ENCODE measurements at places on chromosomes 13 and 19.

- DNase-seq: no peak
Observed at GRCh38 chr13:26340807-26341206, 86.9 kb downstream of the CDK8 start.

- no peak for DNase-seq
Observed at GRCh38 chr13:19153782-19154450, 27.7 kb downstream of the TUBA3C start.

DNA sequence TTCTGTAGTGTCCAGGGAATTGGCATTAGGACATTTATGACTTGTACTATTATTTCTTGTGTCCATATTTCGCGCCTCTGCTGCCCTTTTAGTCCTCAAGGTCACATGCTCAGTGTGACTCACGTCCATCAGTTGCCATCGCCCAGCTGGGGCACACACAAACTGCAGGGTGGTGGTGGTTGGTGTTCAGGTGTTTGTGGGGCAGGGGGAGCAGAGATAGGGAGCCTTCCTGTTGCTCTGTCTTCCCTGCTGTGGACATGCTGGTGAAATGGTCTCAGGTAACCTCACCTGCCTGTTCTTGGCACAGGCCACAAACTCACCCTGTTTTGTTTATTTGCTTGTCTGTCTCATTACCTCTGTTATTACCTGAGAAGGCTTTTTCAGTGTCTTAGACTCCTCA is 22.4 kb downstream of the PRR12 start:
- DNase-seq: no peak

DNA sequence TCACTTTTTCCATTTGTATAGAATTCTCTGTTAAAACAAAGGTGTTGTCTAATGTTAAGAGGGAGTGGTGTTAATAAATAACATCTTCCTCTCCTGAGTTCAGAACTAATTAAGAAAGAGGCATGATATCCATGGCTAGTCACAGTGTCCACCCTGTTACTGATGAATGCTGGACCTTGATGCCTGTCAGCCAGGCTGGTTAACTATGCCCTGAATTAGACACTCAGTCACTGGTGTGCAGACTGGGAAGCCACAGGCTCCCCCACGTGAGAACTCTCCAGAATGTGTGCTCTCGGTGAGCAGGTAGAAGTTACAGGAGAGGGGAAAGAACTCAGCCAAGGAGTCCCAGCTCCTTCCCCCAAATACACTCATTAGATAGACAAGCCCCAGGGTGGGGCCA is 56.1 kb upstream of the RNF113B start:
- DNase-seq: no peak

DNA sequence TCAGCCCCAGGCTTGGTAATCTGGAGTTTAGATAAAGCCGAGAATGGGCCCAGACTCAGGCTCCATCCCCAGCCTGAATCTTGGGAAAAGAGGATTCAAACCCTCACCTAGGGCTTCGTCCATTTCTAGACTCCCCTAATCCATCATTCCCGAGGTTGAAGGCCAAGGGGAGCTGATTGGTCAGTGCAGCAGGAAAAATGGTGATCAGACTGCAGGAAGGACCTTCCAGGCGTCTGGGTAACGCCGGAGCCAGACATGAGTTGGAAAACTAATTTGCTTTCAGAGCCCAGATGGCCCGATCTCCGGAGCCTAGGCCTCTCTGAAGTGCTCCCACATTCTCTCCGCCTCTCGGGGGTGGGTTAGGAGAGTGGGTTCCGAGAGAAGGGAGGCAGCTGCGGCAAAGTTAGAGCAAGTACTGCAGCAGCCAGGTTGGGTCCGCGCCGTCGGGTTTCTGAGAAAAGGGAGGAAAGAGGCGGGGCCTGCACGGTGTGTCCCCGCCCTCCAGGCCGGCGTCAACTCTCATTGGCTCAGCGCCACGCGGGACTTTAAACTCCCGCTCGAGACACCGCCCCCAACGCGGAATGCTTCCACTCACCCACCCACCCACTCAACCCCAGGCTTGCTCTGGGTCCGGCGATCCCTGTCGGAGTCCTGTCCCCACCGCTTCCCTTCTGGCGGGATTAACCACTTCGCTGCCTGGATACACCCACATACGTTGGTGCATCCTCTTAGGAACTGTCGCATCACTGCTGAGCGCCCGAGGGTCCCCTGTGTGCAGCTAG is 788 bp upstream of the RTBDN start:
- peak; percentile 41 for DNase-seq

- no peak for DNase-seq
Observed at GRCh38 chr19:4016903-4017638, 9.5 kb downstream of the PIAS4 start.

DNA sequence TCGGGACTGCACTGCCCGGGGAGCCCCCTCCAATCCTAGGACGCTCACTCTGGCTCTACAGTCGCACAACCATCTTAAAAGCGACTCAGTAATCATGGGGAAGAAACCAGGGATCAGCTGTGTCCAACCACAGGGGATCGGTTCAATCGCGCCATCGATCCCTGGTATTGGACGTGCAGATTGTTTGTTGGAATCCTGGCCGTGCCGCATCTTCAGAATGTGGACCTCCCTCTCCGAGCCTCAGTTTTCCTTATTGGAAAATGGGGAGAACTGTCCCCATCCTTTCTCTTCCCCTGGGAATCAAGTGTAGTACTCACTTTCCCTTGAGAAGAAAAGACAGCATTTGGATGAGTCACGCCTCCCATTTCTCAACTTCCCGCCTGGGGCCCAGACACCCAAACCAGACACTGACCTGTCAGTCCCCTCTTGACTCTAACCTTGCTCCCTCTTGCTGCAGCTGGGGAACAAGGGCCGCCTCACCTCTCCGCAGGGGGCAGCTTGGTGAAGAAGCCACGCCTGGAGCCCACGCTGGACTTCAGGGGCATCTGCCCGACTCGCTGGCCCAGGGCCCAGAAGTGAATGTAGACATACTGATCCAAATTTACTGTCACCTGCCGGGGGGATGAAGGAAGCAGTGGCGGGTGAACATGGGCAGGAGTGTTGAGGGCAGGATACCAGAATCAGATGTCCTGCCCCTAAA is 17.6 kb downstream of the EMP3 start:
- DNase-seq: no peak

DNA sequence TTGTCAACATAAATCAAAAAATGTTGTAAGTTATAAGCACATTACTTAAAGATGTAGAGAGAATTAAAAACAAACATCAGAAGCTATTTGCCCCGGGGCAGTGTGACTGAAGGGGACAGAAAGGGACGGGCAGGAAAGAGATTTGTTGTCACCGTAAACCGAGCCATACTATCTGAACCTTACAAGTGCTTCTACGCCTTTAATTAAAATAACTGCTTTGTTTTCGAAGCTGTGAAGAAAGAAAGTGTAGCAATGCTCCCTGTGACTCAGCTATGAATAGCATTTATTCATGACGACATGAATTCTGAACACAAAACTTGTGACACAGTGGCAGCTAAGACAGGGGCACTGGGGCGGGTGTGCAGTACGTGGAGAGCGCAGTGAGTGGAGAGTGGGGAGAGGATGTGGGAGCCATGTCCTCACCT is 30.0 kb downstream of the ZNF787 start:
- DNase-seq: peak; percentile 12

DNA sequence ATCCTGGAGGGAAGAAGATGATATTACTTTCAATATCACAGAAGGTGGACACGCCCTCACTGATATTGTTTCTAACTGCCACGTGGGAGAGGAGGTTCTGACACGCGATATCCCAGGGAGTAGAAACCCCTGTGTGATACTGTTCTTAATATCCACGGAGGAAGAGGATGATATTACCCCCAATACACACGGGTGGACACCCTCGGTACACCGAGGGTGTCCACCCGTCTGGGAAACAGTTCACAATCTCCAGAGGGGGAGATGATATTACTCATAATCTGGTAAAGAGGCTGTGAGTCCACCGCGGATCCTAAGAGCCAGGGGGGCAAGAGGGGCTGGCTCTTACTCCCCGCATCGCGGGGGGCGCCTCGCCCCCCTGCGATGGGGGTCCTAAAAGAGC is 29.7 kb upstream of the RGCC start:
- DNase-seq: no peak

GRCh38 chr19:37983916-37984315 is 76.9 kb downstream of the SIPA1L3 start:
- DNase-seq: no peak

GRCh38 chr19:29714953-29715700 is at the start of gene C19orf12:
TSS of gene C19orf12 (minus strand) at chr19:29715261. CDS start at chr19:29708413, 6,848 bp downstream.
- peak; percentile 71 for DNase-seq

GRCh38 chr13:34300559-34300958 is 482.6 kb downstream of the RFC3 start:
- no peak for DNase-seq

DNA sequence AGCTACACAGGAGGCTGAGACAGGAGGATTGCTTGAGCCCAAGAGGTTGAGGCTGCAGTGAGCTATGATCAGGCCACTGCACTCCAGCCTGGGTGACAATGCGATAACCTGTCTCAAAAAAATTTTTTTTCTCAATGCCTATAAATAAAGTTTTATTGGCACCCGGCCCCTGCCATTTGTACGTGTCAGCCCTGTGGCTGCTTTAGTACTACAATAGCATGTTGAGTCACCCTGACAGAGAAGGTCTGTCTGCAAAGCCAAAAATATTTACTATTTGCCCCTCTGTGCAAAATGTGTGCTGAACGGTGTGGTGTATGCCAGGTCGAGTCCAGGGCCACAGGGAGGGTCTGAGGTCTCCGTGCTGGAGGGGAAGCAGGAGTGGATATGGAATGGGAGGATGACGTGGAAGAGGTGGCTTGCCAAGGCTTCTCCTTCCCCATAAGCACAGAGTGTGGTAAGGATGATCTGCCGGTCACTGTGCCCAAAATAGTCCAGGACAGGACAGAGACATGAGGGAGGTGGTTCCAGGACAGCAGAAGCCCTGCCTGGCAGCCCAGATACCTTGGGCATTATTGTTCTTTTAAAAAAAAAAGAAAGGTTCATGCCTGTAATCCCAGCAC is 10.0 kb downstream of the NMRK2 start:
- peak; percentile 56 for DNase-seq

DNA sequence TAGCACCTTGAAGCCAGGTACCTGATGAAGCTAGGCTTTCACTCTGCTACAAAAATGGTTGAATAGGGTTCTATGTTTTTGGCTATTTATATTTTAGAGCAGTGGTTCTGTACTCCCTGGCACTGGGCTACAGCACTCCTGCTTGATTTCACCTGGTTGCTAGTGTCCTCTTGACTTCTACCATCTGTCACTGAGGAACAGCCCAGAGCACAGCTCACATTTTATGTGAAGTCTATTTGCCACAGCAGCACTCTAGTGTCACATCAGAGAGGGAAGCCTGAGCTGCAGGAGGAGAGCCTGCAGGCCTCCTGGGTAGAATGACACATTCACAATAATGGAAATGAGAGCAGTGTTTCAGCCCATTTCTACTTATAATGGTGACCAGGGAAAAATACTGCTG is 184.2 kb downstream of the ZNF486 start:
- DNase-seq: no peak

DNA sequence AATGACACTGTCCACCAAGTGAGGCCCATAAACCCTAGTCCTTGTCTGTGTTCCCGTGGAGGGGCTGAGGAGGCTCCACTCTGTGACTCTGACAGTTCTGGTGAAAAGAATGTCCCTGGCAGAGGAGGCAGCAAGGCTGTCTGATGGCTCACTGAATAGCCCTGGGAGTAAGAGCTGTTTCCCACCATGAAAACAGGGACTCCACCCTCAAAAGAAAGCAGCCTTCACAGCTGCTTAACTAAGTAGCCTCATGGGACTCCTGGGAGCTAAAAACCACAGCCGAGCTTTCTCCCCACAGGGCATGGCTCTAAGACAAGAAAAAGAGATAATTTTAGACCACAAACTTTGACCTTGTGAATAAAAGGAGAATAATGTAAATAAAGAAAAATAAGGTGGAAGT is 135.1 kb upstream of the FRY start:
- DNase-seq: peak; percentile 34

- DNase-seq: peak; percentile 20
Observed at GRCh38 chr13:113996081-113996911, 22.4 kb upstream of the C13orf46 start.

GRCh38 chr13:50940509-50940908 is 30.9 kb downstream of the RNASEH2B start:
- no peak for DNase-seq

GRCh38 chr19:2827840-2828489 is 8.3 kb downstream of the ZNF554 start:
- no peak for DNase-seq

Data from left cardiac atrium (tissue), 4 donors.